ENCODE measurements at places on chromosomes 7 and 10. TPM values are rescaled to one million over a fixed set of nuclear protein-coding genes. Genes with fewer than 3 reads are reported as not detected.

The HOGA1 gene
- total RNA-seq, result 0.32 TPM

The FZD1 gene
- 8.3 TPM for total RNA-seq

The GPRIN2 gene
- not detected for total RNA-seq

The C10orf53 gene
- not detected for total RNA-seq

The WNT2 gene
- total RNA-seq, result 0.97 TPM

The C10orf143 gene
- total RNA-seq, result 0.32 TPM

The RADIL gene
- total RNA-seq, result 1.2 TPM

The UCN3 gene
- not detected for total RNA-seq

The SKIDA1 gene
- 0.30 TPM for total RNA-seq

The SMARCD3 gene
- 41.3 TPM for total RNA-seq

The MRPS33 gene
- total RNA-seq, result 31.8 TPM

The CALCR gene
- total RNA-seq, result not detected

The DLG5 gene
- 26.4 TPM for total RNA-seq

The TMEM229A gene
- total RNA-seq, result not detected

The LEP gene
- total RNA-seq, result not detected

The STRIP2 gene
- total RNA-seq, result 3.3 TPM

The FBXO24 gene
- 0.30 TPM for total RNA-seq

The FGFR2 gene
- 9.2 TPM for total RNA-seq

The EBF3 gene
- total RNA-seq, result not detected

The CLCN1 gene
- not detected for total RNA-seq

The RALA gene
- total RNA-seq, result 28.9 TPM

The FKBP6 gene
- not detected for total RNA-seq

The HOXA11 gene
- 13.2 TPM for total RNA-seq

The RABGEF1 gene
- 26.1 TPM for total RNA-seq

The DNMBP gene
- total RNA-seq, result 82.0 TPM

The HOXA1 gene
- 1.2 TPM for total RNA-seq

The ANKRD2 gene
- 0.89 TPM for total RNA-seq

The DNAH11 gene
- 1.2 TPM for total RNA-seq

The TBX20 gene
- 8.6 TPM for total RNA-seq

The NME8 gene
- not detected for total RNA-seq

The CHST15 gene
- 0.46 TPM for total RNA-seq

The RHOBTB1 gene
- 17.7 TPM for total RNA-seq

The FAM24B gene
- 2.1 TPM for total RNA-seq

The KLLN gene
- total RNA-seq, result 0.59 TPM

The PDE1C gene
- total RNA-seq, result 0.74 TPM

The SFTPA1 gene
- not detected for total RNA-seq

The P4HA1 gene
- total RNA-seq, result 1,438 TPM

The FLNC gene
- total RNA-seq, result 226 TPM

The CDNF gene
- 0.51 TPM for total RNA-seq

The GRID1 gene
- 0.09 TPM for total RNA-seq

The IL6 gene
- total RNA-seq, result 23.2 TPM

The USP54 gene
- 9.8 TPM for total RNA-seq

The PCLO gene
- total RNA-seq, result 0.59 TPM

The TRIM73 gene
- 0.59 TPM for total RNA-seq

The NPC1L1 gene
- not detected for total RNA-seq

The SVIL gene
- 47.2 TPM for total RNA-seq

The HSPA12A gene
- total RNA-seq, result 10.7 TPM

The PTPRZ1 gene
- total RNA-seq, result not detected

The PNLIPRP1 gene
- not detected for total RNA-seq

The SUN3 gene
- total RNA-seq, result not detected

The PRSS37 gene
- total RNA-seq, result not detected

The SLC26A4 gene
- 0.46 TPM for total RNA-seq

The AS3MT gene
- 5.3 TPM for total RNA-seq

The STEAP4 gene
- total RNA-seq, result not detected

The MRLN gene
- total RNA-seq, result not detected

The LRIT1 gene
- total RNA-seq, result not detected

The POM121C gene
- 32.0 TPM for total RNA-seq

Data from smooth muscle cell of the umbilical artery (primary cell).